ENCODE measurements at places on chromosomes 12 and 14.

DNA sequence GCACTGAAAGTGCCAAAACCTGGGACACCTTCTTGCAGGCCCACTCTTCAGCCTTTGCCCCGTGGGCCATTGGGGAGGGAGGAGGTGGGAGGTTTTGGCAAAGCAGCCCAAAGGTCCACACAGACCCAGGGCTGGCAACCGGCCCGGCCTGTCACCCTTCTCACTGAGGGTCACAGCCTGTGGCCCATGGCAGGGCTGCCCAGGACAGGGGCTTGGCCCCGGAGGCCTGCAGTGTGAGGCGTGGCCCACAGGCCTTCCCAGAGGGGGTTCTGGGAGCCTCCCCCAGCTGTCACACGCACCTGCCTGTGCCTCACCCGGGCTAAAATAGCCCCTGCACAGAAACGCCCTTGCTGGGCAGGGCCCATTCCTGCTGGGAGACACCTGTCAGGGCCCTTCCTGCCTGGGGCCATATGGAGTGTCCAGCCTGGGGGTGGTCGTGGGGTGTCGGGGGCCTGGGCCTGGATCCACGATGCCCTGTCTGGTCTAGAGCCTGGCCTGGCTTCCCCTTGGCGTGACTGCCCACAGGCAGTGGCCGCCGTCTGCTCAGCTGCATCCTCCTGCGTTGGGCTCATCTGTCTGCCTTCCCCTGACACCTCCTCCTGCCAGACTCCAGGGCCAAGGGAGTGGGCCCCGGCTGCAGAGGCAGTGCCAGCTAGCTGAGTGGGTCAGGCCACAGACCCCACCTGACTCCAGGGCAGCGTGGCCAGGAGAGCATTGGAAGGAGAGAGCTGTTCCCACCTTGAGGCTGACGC, 19.2 kb downstream of the PACS2 start:
- no peak for DNase-seq

DNA sequence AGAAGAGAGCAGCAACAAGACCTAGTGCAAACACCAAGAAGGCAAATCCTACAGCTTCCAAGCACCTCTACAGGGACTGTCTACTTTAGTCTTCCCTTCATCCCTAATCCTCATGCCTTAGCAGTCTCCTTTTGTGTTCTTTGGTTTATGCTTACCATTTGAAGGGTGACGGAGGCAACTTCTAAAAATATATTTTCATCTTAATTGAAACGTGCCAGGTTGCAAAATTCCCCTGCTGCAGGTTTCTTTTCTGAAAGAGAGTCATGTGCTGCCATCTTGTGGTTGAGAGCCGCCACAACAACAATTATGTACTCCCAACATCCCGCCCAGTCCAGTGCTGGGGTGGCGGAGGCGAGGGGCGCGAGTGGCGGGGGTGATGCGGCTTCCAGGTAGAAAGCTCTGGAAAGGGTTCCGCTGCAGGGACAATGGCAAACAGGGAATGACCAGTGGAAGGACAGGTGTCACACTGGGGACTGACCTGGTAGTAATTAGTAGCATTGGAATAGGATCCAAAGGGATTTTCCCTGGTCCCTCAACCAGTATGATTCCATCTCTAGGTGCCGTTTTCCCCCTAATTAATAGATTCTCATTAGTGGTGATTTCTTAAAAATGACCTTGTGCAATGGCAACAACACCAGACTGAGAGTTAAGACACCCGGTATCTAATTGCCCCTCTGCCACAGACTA, 80.3 kb upstream of the GNG2 start:
- DNase-seq: peak; percentile 55

GRCh38 chr12:62700091-62700880, 233.7 kb downstream of the MON2 start:
- DNase-seq: no peak

DNA sequence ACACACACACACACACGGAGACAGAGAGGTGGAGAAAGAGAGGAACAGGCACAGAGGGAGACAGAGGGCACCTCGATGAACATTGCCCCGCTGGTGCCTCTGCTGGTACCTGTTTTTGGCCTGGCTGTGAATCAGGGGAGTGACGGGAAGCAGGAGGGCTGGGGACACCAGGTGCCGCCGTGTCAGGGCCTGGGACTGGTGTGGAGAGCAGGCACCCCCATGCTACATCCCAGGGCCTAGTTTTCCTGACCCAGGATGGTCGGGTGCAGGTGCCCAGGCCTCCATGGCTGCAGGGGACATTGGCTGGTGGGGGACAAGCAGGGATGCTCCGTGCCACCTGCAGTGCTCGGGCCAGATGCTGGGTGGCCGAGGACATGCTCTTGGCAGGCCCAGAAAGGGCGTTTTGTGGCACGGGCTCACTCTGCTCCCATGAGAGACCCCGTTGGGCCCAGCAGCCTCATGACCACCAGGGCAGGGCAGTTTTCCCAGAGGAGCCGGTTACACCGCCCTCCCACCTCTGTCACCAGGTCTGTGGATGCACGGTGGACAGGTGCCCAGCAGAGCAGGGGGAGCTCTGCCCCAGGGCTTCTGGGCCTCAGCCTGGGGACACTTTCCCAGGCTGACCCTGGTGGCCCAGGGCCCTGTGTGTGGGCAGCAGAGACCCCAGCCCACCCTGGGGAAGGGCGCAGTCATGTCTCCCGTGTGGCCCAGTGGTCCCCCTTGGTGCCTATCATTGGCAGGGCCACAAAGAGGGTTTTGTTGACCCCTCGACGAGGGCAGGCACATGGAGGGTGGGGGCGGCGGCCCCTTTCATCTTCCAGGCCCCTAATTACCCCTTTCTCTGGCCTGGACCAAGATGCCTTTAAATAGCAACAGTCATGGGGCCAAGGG, 207.5 kb upstream of the RTL1 start:
- no peak for DNase-seq

DNA sequence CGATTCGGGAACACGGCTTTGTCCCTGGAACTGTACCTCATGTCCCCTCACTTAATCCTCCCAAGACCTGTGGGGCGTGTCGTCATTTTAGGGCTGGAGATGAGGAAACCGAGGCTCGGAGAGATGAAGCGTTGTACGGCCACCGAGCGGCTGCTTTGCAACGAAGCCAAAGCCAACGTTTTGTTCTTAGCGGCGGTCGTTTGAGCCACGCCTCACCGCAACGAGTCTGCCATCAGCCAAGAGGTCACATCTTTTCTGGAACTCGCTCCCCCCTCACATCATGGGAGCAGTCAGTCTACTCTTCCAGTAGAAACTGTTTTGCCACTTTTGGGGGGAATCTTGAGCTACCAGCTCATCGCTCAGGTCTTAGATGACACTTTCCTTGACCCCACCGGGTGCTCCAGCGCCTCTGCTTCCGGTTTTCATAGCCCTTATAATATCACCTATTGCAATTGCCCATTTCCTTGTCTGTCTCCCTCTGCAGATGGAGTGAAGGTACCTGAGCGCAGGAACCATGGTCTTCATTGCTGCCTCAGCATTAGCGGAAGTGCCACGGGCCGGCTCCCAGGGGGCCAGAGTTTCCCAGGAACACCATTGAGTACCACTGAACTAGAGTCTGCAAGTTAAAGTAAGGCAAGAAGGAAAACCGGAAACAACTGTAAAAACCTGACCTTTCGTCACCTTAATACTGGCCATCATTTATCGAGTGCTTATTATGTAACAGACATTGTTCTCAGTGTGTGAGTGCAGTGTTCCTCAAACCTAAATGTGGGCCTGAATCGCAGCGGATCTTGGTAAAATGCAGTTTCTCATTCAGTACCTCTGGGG, 19.6 kb downstream of the NINJ2 start:
- DNase-seq: no peak

GRCh38 chr14:33674927-33675326, 275.9 kb downstream of the EGLN3 start:
- no peak for DNase-seq

DNA sequence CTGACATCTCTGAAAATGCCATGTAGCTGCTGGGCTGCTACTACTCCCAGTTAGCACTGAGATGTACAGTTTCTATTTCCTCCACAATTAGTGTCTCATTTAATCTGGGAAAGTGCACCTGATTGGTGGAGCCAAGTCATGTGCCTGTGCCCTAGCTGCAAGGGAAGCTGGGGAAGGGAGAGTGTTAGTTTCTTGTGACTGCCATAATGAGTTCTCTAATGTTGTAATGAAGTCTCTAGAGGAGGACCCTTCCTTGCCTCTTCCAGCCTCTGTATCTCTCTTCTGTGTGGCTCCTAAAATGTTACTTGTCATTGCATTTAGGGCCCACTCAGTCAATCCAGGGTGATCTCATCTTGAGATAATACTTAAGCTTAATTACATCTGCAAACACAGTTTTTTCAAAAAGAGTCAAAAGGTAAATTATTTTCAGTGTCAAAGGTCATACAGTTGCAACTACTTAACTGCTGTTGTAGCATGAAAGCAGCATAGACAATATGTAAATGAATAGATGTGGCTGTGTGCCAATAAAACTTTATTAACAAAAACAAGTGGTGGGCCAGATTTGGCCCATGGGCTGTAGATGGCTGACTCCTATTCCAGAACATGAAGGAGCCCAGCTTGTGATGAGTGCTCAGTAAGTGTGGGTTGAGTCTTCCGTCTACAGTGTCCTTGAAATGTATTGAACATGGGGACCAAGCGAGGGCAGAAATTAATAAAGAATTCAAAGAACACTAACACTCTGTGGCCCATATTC, 137.2 kb upstream of the MAP1LC3B2 start:
- DNase-seq: no peak

DNA sequence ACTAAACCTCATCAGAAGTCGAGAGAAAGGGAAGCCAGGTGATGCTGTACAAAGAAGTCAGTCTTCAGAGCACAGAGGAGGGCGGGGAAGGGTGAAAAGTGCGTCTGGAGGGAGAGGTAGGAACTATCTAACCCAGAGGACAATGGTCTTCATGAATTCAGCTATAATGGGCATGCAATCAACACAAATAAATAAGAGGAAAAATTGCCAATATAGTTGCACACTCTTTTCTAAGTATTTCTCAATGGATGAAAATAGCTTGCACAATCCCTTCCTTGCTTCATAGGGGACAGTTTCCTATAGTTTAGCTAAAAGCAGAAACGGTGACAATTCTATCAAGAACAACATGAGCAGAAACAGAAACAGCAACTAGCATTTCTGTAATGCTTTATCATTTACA, 931.2 kb downstream of the AACS start:
- DNase-seq: no peak

DNA sequence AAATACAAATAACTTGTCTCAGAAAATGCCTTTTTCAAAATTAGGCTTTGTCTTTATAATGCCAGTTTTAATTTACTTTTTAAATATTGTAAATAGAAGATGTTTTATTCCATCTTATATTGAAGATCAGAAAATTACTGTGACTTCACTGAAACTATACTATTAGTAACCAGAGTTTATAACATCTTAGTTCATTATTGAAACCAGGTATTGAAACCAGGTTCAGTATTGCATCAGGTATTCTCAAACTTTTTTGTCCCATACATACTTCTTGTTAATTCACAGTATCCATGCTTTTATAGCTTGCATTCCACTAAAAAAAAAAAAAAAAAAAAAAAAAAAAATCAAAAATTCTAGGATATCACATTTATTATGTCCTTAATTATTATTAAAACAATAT, 227.5 kb downstream of the GXYLT1 start:
- DNase-seq: no peak

DNA sequence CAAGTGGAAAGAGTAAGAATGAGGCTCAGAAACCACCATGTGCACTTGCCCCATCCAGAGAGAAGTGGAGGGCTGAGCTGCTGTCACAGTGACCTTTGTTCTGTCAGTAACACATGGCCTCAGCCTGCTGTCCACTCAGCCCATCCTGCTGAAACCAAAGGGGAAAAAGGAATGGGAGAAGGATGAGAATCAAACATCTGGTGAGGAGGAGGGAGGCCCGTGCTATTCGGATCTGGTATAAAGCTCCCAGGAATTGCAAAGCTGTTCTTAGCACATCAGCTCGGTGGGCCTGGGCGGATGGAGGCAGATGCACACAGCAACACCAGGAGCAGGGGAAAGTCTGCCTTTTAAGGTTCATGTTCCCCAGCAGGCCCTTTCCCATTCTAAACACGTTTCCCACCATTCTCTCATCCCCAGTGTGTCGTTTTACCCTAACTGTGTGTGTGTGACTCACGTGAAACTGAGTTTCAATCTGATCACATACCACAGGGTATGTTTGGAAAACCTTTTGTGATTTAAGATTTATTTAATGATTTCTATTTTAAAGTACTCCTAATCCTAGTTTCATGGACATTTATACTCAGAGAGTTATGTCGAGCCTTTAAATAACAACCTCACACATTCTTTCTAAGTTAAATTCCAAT, 36.8 kb downstream of the RTRAF start:
- no peak for DNase-seq

DNA sequence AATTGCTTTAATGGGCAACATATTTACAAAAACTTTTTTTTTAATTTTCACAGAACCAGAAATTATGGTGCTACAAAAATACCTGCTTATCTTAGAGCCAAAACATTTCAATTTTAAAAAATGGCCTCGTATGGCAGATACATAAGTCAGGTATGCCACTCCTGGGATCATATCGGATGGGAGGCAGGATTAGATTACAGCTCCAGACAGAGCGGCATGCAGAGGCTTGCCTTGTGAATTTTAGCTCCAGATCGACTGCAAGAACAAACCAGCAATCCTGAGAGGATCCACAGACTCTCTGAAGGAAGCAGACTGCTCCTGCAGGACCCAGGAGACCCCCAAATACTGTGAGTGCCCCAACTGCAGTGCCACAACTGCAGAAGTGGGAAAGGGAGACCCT, 169.3 kb upstream of the AMIGO2 start:
- DNase-seq: no peak

DNA sequence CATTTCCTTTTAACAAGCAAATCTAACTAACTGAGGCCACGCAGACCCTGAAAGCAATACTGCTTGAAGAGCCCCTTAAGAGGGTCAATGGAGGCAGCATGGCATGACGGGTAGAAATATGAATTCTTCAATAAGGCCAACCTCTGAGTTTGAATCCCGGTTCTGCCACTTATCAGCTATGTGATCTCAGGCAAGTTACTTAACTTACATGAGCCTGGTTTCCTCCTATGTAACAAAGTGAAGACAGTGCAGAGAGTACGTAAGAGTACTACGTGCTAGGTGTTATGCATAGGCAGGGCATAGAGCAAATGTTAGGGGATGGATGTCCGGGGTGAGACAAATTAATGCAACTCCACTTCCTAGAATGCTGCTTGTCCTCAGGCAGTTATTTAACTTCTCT, 4.7 kb downstream of the HOMEZ start:
- no peak for DNase-seq

- no peak for DNase-seq
These were observed 23.2 kb upstream of the LYZ start for GRCh38 chr12:69324797-69325466.

GRCh38 chr12:120468821-120469449, 613 bp downstream of the SRSF9 start:
- DNase-seq: no peak

DNA sequence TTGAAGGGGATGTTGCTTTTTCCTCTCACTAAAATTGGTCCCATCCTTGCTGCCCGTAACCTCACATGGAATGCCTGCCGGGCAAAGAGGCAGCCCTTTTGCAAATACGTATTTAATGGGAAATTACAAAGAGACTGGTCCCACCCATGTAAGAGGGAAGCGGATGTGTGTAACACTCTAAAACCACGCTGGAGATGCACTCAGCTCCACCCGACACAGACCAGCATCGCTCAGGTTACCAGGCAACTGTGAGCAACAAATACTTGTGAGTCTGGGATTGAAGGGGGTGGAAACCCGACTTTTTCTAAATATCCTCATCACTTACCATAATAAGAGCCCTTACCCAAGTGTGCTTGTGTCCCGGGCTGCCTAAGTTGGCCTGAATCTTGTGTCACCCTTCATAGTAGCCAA, 47.7 kb downstream of the ELK3 start:
- peak; percentile 17 for DNase-seq
